CD4-positive, alpha-beta memory T cell (primary cell): ENCODE measurements at places on chromosomes 7 and 10.
A peak's percentile ranks its signal among the peaks of the same experiment; 100 is the strongest.

DNA sequence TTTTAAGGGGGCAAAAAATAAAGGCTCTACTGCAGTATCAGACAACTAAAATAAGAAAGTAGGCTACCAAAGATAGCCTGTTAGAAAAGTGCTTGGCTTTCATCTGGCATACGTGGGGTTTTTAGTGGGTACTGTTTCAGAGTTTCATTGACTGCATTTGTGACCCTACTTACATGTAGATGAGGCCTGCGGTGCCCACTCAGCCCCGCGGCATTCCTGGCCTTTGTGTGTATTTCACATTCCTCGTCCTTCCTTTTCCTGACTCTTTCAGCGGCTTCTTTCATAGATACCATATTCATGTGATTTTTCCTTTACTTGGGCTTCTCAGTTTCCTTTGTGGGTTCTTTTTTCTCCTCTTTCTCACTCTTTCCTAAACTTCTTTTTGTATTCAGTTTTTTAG, 50.7 kb downstream of the UBE3C start:
- no peak for DNase-seq

DNA sequence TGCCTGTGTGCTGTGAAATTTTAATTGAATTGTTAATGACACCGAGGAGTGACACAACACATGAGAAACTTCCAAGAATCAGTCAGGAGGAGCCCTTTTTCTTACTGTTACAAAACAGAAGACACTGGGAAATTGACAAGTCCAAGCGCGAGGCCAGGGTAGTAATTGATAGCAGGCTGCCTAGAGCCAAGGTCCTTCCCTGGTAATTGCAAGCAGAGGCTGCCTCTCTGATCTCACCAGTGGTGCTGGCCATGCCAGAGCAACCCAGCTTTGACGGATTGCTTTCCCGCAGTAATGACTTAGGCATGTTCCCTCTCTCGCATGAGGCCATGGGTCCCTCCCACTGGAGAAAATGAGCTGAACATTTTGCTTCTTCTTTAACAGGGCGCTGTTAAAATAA, 111.5 kb downstream of the LRMDA start:
- DNase-seq, result no peak

- DNase-seq, result no peak
These were observed 1.2 kb downstream of the CFTR start for GRCh38 chr7:117480978-117481377.

DNA sequence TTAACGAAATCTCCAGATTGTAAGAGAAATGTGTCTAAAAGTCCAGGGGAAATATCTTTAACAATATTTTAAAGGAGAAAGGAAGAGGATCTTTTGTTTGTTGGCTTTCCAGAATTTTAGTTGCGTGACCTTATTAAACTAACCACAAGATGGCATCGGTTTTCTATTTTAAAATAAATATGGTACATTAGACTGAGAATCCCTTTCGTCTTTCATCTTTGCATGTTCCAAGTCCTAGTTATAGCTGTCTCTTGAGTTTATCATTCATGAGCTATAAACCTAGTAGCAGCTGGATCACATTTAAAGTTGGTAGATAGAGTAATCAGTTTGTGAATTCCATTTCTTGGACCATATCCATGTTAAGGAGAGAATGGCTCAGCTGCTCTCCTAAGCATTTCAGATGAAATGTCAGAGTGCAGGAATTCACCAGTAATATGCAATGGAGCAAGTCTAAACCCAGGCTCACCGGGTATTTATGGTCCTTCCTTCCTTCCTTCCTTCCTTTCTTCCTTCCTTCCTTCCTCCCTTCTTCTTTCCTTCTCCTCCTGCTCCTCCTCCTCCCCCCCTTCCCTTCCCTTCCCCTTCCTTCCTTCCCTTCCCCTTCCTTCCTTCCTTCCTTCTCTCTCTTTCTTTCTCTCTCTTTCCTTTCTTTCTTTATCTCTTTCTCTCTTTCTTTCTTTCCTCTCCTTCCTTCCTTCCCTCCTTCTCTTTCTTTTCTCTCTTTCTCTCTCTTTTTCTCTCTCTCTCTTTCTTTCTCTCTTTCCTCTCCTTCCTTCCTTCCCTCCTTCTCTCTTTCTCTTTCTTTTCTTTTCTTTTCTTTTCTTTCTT, 57.8 kb upstream of the RAB18 start:
- peak; percentile 46 for DNase-seq

GRCh38 chr10:13335881-13336280, 12.2 kb downstream of the SEPHS1 start:
- DNase-seq, result no peak

DNA sequence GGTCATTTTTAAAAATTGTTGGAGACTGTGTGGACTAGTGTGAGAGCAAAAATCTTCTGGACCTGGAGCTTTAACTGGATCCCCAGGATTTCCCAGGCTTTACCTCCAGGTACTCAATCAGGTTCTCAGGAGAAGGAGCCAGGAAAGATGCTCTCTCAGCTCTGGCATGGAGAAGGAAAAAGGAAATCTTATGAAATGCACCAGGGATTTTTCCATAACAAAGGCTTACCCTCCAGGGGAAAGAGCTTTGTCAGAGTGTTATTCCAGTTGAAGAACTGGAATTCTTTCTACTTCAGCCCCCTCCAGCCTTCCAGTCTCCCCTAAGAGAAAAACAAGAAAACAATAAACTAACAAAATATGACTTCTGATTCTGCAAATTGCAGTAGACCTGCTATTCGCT, 436.7 kb upstream of the ANKRD30A start:
- no peak for DNase-seq

DNA sequence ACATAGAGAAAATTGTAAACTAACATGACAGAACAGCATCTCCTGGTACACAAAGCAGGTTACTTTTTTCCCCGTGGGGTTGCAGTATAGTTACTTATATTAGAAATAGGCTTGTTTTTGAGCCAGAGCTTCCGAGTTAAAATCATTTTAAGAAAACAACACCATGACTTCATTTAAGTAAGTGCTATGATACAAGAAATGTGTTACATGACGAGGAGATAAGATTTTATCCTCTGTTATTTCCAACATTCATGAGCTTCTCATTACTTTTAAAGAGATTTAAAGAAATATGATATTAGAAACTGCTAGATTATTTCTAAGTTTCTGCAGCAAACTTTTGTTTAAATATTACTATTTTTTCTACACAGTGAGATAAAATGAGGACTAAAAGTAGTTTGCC, 968.7 kb downstream of the GATA3 start:
- DNase-seq, result no peak

- DNase-seq, result no peak
These were observed 10.0 kb downstream of the ST8SIA6 start for GRCh38 chr10:17444388-17444714.
